ENCODE measurements at places on chromosomes 2 and 18. TPM values are rescaled to one million over a fixed set of nuclear protein-coding genes. Genes with fewer than 3 reads are reported as not detected.
A peak's percentile ranks its signal among the peaks of the same experiment; 100 is the strongest.

DNA sequence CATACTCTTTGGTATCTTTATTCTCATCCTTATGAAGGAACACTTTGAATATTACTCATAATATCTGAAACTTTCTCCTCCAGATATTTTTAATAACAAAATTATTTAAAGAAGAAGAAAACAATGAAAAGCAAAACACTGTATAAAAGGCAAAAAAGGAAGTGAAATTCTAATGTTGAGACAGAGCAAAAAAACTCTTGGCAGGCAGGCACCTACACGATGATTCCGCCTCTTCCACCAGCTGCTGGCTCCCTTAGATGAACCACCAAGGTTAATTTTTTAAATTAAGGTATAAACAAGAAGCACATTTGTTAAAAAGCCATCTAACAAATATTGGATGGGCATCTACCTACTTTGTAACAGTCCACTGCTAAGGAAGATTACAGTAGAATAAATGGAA is 434.7 kb downstream of the EPHA4 start:
- DNase-seq = no peak

DNA sequence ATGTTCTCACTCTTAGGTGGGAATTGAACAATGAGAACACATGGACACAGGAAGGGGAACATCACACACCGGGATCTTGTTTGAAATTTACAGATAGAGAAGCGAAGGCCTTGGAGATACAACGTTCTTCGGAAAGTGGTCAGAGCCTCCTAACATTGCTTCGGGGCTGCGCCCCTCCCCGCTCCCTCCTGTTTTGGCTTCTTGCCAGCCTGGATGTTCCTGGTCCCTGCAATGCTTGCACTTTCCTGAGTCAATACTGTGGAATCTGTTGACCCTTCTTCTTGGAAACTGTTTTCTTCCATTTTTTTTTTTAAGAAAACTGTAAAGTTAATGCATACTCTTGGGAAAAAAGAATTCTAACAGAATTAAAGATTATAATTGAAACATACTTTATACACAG is 360.8 kb downstream of the SOCS6 start:
- DNase-seq = no peak

GRCh38 chr2:128498589-128498988 is 179.9 kb upstream of the HS6ST1 start:
- peak; percentile 50 for DNase-seq

Gene SLC9A4
- 0.15 TPM for total RNA-seq

All from lower leg skin (tissue), 4 donors.